Cortex of kidney (tissue), 1 donor: ENCODE measurements at places on chromosomes 13 and 19.

DNA sequence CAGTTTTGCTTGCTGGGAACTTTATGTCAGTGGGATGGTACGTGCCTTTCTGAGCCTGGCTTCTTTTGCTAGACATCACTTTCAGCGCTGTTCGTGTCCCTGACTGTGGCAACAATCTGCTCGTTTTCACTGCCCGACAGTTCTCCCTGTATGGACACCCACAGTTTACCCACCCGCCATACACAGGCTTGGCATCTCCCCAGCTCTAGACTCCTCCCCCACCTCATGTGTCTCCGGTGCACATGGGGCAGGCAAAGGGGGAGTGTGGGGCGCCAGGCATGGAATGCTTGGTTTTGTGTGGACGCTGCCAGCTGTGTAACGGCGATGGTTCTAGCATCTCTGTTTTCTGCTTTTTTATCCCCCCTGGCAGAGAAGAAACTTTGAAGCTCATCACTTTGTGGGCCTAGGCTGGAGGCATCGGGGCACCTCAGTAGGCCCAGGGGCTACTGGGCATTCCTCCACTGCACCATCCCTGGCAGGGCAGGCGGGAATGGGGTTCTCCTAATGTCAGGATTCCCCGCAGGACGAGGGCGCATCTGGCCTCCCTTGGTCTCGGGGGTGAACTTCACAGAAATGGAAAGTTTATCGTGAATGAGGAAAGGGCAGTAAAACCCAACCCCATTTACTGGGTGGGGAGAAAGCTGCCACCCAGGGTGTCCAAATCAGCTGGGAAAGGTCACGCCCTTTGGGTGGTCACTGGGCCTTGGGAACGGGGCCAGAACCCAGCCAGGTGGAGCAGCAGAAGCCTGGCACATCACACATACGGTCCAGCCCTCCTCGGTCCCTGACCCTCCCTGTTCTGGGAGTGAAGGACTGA, 60.8 kb downstream of the CEBPG start:
- no peak for DNase-seq

DNA sequence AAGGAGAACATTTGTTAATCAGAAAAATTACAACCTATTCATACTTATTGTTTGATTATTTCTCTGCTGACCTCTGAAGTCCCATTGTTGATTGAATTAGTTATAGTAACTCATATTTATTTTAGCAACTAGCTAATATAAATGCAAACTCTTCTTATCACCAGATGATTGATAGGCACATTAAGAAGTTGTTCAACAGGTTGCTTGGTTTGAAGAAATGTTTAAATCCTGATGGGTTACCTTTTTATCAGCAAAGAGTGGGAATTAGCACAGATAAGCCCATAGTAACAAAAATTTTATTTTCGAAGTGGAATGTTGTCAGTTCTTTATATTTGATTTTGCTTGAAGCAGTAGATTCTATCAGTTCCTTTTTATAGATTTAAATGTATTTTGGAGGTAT, 44.4 kb downstream of the KLF5 start:
- no peak for DNase-seq

GRCh38 chr19:38944981-38945506, 14.3 kb downstream of the MRPS12 start:
- no peak for DNase-seq

- no peak for DNase-seq
Observed at GRCh38 chr19:409516-410242, 732 bp upstream of the C2CD4C start.

- DNase-seq, result no peak
Observed at GRCh38 chr13:79401259-79402070, 4.6 kb downstream of the RBM26 start.

DNA sequence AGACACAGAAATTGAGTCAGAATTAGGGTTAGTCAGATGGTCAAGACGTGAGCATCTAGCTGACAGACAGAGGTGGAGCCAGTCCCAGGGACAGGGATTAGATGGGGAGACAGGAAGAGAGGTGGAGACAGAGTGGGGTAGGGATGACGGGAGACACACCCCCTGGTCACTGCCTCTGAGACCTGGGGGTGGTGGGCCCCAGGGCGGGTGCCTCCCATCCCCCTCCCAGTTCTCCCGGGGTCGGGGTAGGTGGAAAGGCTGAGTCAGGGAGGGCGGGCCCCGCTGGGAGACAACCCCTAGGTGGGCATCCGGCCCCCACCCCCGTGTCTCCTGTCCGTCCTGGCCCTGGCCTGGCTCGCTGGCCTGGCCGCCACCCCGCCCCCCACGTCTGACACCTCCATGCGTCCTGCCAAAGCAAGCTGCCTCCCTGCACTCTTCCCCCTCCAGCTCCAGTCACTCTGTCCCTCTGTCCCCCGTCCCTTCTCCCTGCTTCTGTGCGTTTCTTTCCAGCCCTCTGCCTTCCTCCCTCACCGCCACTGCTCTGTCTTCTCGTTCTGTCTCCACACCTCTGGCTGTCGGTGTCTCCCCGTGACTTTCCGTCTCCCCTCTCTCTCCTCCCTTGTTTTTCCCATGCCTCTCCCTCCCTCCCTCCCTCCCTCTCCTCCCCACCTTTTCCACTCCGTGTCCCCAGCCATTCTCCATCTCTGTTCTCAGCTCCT, 15.1 kb downstream of the CCDC97 start:
- no peak for DNase-seq

DNA sequence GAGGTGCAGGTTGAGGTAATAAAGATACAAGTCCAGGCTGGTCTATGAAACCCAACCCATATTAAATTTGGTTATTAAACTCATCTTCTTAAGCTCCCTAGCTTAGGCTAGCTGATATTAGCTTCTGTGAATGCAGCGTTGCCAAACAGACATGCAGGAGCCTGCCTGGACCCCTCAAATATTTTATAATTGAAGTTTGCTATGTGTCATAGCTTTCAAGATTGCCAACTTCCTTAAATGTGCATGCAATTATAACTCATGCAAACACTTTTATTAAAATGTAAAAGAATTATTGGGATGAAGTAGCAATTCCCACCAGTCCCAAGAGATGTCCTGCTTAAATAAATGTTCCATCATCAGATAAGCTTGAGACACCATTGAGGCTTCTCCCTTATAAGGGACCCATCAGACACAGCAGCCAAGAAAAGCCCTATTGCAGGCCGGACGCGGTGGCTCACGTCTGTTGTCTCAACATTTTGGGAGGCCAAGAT, 51.3 kb downstream of the MBNL2 start:
- no peak for DNase-seq

DNA sequence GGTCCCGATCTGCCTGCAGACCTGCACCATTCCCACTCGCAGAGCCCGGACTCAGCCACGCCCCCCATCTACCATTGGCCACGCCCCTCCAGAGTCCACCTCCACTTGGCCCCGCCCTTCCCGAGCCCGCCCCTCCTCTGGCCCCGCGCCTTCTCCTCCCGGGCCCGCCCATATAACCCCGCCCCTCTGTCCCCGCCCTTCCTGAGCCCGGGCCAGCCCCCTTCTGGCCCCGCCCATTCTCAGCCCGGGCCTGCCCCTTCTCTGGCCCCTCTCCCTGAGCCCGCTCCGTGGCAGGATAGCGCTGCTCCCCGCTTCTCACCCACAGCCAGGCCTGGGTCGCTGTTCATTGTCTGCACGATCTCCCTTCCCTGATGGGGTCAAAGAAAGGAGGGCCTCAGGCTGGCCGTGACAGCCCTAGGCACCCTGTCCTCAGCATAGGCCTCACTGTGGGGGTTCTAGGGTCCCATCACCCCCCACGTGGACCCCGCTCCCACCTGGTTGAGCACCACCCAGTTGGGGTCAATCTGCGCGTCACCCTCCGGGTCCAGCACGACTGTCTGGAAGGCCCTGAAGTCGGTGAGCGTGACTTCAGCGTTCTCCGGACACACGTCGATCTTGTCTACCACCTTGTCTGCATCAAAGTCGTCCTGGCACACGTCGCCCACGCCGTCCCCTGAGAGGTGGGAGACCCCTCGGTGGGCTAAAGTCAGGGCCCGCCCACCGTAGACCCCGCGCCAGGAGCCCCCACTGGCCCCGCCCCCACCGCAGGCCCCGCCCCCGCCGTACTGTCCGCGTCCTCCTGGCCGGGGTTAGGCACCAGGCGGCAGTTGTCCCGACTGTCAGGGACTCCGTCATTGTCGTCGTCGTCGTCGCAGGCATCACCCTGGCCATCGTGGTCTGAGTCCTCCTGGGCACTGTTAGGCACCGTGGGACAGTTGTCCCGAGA, 5.7 kb downstream of the COMP start:
- DNase-seq, result no peak

- DNase-seq, result no peak
Observed at GRCh38 chr19:4390017-4390566, 10.3 kb downstream of the SH3GL1 start.

- no peak for DNase-seq
Observed at GRCh38 chr19:35204799-35205732, 23.5 kb downstream of the FAM187B start.

- DNase-seq, result no peak
Observed at GRCh38 chr19:47778954-47779351, 450 bp downstream of the SELENOW start.

- no peak for DNase-seq
Observed at GRCh38 chr13:89514534-89515312, 1832.8 kb upstream of the MIR17HG start.

DNA sequence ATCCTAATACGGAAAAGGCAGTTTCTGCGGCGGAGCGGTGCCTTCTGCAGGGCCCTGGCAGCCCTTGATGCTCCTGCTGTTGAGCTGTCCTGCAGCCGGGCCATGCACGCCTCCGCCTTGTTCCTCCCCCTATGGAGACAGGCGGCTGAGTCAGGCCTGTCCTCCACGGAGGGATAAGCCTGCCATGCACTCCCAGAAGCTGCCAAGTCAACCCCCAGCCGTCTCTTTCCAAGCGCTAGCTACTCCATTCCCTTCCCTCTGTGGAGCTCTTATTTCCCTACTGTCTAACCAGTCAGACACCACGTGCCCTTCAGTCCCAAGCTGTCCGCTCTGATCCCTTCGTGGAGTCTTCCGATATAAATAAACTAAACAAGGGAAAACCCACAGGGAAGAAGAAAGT, 197.0 kb downstream of the COL4A1 start:
- DNase-seq, result no peak

- DNase-seq, result no peak
Observed at GRCh38 chr19:4534836-4535658, at the start of gene PLIN5. TSS of gene PLIN5 (minus strand) at chr19:4535224. CDS start at chr19:4534074, 1,150 bp downstream.

DNA sequence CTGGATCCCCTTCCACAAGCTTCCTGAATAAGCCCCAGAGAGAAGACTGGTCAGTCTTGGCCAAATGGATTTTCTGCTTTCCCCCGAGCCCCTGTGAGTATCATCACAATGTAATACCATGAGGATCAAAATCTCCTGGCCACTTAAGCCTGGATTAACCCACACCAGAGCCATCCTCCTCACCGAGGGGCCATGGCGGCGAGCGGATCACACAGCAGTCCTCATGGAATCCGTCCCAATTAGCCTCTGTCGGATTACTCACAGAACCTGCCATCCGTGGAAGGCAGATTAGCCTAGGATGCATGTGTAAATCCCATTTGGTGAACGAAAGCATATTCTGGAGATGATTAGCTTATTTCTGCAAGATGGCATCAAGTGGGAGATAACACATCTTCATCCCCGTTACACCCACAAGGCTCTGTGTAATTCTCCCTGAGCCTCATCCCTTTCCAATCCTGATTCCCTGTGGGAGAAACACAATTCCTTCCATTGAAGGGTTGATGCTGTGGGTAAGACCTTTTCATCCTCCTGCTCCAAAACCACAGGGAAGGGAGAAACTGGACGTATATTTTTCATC, 42.5 kb downstream of the GNG7 start:
- no peak for DNase-seq

- DNase-seq, result no peak
Observed at GRCh38 chr19:12155324-12155860, 1.1 kb downstream of the ZNF625 start.

GRCh38 chr13:33206425-33206824, 79.1 kb downstream of the STARD13 start:
- DNase-seq, result no peak

GRCh38 chr19:44570603-44570983, 41.1 kb upstream of the CEACAM20 start:
- no peak for DNase-seq

- DNase-seq, result no peak
Observed at GRCh38 chr19:36526581-36526980, 1.5 kb downstream of the ZNF260 start.

DNA sequence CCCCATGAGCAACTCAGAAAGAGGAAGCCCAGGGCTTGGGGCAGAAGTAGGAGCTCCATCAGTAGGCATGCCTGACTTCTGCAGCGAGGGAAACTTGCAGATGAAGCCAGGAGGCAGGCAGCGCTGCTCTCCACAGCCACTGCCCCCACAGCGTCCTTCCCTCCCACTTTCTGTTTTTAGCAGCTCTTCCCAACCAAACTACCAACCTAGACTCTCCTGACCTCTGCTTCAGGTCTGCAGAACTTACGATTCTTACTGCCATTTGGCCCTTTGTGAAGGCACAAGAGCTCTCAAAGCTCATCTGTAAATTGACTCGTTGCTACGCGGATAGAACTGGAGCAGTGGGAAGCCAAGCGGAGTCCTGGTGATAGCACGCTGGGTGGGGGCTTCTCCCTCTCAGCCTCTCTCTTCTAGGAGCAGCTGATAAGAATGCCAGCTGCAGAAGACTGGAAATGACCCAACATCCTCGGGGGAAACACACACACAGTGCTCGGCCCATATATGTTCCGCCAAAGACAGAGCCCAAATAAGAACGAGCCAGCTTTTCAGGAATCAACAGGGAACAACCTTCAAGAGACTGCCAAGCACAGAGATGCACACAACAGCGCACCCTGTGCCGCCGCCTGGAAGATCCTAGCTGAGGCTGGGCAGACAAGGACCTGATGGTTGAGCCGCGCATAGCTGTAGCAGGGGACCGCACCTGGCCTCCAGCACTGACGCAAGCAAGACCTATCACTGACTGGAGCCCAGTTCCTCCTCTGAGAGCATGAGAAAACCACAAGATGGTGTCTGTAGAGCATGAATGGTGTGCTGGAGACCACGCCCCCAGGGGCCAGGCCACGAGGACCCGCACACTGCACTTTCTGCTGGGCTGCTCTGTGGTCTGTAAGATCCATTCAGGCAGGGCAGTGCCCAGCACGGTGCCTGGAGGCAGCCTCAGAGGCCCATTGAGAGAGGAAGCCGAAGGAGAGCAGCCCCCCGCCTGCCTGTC, 15.9 kb upstream of the SLC35E1 start:
- DNase-seq, result no peak

DNA sequence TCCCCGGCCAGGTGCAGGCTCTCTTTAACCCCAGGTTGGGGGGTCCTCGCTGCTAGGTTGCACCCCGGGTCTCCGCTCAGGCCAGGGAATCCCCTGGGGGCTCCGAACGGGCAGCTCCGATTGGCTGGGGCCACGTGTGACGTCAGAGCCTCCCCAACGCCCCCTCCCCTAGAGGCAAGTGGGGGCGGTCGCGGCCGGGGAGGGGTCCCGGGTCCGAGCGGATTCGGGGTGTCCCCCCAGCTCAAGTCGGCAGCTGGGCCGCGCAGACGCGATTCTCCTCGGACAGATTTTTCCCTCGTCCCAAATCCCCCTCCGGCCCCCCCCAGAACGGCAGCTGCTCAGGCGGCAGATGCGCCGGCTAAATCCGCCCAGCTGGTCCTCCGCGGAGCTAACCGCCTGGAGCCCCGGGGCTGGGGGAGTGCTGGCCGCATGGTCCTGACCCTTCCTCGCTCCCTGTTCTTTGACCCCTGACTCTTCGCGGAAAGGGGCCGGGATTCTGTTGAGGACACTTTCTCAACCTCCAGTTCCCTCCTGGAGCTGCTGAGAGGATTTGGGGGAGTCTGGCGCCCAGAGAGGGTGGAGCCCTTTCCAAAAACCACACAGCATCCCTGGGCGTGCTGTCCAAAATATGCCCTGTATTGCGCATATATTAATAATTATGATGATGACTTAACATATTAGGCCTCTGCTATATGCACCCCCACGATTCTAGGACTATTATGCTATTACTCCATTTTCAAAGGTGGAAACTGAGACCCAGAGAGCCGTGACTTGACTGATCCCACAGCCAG, 25.4 kb upstream of the SEMA6B start:
- no peak for DNase-seq
